Smooth muscle cell of the coronary artery (primary cell): ENCODE measurements at places on chromosomes 3 and 15. TPM values are rescaled to one million over a fixed set of nuclear protein-coding genes. Genes with fewer than 3 reads are reported as not detected.

CADM2 gene
- not detected in 2 replicates for total RNA-seq

FBXO40 gene
- not detected in 2 replicates for total RNA-seq

ADAMTS17 gene
- total RNA-seq, result 4.9 TPM in 1 of 2 replicates, not detected in the other

GASK1A gene
- 0.94 and 1.2 TPM in 2 replicates for total RNA-seq

CHRNA3 gene
- not detected in 2 replicates for total RNA-seq

LYZL4 gene
- 0.23 TPM in 1 of 2 replicates, not detected in the other for total RNA-seq

COL7A1 gene
- 11.2 and 25.3 TPM in 2 replicates for total RNA-seq

CPNE9 gene
- total RNA-seq, result not detected in 2 replicates
